ENCODE measurements at places on chromosomes 6 and 20.

- no peak for DNase-seq
Measured at GRCh38 chr6:166691746-166692145, 64.7 kb upstream of the RPS6KA2 start.

DNA sequence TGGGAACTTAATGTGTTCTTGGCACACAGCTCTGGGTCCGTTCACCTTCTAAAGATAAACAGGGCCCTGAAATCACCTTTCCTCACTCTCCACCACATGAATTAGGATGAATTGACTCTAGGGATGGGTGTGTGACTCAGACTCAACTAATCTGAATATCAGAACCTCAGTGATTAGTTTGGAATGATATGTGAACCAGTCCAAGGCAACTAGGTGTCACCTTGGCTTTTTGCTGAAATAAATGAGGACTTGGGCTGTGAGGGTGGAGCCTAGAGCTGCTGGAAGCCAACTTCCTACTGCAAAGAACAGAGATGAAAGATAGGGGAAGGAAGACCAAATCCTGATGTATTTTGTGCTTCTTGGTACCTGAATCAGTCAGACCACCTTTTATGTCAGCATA, 132.0 kb upstream of the RNF24 start:
- no peak for DNase-seq

- no peak for DNase-seq
Measured at GRCh38 chr20:45975686-45976085, 3.7 kb upstream of the ZNF335 start.

DNA sequence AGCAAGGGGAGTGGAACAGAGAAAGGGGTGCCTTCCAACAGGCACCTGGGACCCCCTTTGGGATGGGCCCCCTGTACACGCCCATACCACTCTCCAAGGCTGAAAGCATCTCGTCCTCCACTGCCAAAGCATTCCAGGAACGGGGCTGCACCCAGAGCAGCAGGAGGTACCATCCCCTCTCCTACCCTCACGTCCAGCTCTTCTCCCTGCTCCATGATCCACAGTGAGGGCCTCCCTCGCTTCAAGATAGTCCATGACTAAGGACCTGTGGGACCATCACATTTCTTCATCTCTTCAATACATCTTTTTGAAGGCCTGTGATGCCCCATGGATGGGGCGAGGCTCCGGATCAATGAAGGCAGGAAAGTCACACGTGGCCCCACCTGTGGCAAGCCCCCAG, 209.9 kb downstream of the ANKRD60 start:
- DNase-seq = no peak

DNA sequence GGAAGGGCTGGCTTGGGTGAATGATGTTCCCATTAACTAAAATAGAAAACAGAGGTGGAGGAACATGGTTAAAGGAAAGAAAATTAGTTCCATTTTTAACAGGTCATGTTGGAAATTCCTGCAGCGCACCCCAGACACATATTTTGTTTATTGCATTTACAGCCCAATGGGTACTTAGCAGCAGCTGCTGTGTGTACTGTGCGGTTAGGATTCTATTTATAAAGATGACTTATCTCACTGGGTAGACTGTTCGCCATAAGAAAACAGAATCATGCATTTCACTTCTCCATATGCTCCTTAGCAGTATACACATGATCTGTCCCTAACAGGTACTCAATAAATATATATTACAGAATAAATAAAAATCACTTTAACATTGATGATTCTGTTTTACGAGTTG, 135.8 kb downstream of the SLC35F1 start:
- DNase-seq = no peak

DNA sequence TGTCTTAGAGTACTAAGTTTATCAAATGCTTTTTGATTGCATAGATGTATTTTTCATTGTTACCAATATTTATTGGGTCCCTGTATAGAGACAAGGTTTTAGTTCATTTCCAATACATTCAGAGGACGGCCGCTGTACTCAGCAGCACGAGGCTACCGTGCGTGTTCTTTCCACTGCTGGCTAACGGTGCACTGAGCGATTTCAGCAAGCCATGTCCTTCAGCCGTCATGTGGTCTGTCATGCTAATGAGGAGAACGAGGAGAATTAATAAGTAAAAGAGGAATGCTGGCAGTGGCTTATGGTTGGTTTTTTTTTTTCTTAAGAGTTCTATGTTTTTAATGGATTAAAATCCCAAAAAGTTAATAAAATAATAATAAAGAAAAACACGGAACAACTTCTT, 253.6 kb downstream of the ARID1B start:
- no peak for DNase-seq
